Karpas-422 (cell line): ENCODE measurements at places on chromosomes 1 and 21.

DNA sequence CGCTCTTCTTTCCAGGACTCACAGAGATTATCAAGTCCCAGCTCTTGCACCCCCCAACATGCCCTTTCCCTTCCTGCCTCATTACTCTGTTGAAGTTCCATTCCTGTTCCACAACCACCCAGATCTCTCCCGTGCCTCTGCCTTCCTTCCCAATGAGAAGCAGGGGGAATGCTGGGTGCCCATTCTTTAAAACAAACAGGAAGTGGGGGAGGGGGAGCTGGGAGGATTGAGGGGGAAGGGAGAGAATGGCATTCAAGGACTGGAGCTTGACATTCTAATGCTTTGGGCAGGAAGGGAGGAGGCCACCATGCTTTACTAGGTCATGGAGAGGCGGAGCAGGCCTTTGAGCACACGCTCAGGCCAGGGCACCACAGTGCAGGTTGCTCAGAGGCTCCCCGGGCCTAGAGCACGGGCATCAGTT is 150.3 kb upstream of the IRF2BP2 start:
- DNase-seq, result no peak

GRCh38 chr1:119005724-119006405 is 17.7 kb upstream of the TBX15 start:
- DNase-seq, result no peak

DNA sequence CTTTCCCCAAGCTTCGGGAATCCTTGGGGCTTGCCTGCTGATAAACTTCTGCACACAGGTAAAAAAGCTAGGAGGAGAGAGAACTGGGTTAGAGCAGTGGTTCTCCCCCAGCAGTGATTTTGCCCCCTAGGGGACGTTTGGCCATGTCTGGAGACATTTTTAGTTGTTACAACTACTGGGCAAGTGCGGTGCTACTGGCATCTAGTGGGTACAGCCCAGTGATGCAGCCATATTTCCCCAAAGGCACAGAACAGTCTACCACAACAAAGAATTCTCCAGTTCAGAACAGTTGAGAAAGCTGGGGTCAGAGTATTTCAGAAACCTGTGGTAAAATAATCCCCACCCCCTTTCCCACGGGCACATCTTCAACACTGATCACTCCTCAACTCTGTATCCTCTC is 41.3 kb downstream of the LRRC71 start:
- peak; percentile 68 for DNase-seq

GRCh38 chr1:196114193-196114592 is 494.0 kb downstream of the KCNT2 start:
- DNase-seq, result no peak

DNA sequence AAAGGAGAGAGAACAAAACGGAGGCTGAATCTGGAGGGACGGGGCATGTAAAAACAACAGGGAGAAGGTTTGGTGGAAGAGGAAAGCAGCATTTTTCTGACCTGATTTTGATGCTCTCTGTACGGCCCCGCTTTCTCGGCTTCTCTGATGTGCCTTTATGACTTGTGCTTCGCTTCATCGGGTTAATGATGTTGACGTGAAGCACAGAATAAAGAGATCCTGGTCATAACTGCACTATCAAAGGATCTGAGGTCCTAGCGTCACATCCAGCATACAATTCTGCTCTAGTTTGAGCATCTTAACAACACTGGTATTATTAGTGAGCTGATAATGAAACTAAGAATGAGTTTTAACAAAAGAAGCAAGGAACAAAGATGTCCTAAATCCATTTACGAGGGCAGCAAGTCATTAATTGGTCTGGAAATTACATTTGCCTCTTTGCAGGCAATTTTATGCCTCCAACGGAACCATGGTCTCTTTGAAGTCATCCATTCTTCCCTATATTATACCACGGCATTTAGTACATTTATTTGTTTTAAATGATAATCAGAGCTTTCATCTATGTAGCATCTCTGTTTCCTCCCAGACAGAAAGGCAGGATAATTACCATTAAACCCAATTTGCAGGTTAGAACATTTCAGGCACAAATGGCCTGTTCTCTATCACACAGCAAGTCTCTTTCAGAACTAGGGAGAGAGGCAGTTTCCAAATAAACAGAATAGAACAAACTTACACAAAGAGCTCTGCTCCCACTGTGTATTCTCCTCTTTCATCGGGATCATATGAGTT is 45.3 kb upstream of the B3GALNT2 start:
- DNase-seq, result no peak

DNA sequence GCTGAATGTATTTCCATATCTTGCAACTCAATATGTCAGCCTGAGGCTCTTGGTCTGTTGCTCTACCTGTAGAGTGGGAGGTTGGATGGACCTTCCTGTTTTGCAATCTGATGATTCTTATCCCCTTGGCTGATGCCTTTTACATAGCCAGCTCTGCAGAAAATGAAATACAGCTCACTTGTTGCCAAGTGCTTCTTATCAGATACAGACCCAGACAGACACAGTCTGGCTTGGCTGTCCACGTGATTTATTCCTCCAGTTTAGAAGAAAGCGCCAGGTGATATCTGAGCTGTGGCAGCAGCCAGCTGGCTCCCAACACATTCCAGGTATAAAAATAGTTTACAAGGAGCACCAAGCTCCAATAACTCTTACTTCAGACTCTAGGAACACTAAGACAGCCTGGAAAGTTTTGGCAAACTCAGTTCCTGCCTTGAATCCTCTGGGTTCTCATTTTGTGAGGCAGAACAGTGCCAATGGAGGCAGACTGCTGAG is 479.2 kb upstream of the USP24 start:
- no peak for DNase-seq

GRCh38 chr21:46295996-46296752 is 10.0 kb downstream of the YBEY start:
- no peak for DNase-seq

DNA sequence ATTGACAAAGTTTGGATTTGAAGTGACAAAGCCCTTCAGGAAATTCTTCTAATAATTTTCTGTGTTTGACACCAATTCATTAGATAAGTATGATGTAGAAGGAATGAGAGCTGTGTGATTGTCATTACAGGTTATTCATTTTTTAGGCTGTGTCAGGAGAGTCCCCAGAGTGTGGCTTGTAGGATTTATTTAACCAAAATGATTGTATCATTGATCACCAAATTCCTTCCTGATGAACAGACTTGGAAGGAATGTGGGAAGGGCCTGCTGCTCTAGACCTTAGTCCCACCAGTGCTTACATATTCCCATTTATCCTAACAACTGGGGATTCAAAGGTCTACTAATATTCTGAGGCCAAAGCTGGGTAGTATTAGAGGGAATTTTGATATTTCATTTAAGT is 383.3 kb upstream of the KAZN start:
- DNase-seq, result no peak

DNA sequence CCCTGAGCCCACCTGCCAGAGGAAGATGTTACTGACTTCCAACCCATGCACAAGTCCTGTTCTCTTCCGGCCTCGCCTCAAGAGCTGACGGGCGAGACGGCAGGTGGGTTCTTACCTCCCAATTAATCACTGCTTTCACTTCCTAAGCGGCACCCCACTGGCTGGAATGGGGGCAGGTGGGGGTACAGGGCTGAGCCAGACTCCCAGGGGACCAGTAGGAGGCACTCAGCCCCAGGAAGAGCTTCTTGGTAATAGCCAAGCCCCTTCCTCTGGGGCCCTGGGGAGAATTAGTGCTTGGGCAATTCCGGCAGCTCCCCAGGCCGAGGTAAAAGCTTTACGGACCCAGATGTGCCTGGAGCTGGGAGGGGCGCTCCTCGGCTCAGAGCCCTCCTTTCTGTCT is 9.7 kb downstream of the CNTN2 start:
- DNase-seq, result no peak

GRCh38 chr1:246184503-246184902 is 322.6 kb downstream of the SMYD3 start:
- DNase-seq, result no peak

DNA sequence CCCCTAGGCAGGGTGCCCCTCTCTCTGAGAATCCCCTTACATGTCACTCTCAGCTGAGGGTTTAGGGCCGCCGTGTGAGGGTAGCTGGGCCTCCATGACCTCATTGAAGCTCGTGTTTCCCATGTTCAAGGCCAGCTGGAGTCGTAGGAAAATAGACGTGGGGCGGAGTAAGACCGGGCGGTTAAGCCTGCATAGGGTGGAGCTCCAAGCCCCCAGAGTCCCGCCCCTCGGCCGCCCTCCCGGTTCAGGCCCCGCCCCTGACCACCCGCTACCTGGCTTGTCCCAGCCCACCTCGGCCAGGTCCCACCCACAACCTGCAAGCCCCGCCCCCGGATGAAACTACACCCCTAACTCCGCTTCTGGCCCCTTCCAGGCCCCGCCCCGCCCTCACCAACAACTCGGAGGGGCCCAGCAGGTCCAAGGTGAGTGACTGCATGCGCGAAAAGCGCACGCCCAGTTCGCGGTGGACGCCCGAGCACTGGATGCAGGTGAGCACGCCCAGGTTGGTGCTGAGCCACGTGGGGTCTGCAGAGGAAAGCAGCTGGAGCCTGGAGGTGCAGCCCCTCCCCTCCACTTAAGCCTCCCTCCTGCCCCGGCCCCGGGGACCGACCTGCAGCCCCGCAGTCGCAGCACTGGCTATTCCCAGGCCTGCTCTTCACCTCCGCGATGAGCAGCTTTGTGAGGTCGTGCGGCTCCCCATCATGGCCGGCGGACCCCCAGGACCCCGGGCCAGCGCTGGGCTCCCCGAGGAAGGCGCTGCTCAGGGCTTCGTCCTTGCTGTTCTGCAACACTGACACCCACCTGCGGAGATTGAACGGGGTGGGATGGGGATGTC is 12.2 kb upstream of the TCEA3 start:
- DNase-seq, result peak; percentile 54

GRCh38 chr1:62790716-62791115 is 6.8 kb downstream of the ATG4C start:
- no peak for DNase-seq

DNA sequence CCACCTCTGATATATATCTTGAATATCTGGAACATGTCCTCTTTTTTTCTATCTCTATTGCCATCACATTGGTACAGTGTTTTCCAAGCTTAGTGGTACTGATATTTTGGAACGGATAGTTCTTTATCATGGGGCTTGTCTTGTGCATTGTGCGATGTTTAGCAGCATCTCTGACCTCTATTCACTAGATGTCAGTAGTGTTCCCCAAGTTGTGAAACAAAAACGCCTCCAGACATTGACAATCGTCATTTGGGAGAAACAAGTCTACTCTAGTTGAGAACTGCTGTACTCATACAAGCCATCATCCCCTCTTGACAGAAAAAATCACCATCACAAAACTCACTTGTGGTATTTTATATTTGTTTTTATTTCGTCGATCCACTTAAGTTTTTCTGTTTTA is 79.7 kb upstream of the CHODL start:
- no peak for DNase-seq

DNA sequence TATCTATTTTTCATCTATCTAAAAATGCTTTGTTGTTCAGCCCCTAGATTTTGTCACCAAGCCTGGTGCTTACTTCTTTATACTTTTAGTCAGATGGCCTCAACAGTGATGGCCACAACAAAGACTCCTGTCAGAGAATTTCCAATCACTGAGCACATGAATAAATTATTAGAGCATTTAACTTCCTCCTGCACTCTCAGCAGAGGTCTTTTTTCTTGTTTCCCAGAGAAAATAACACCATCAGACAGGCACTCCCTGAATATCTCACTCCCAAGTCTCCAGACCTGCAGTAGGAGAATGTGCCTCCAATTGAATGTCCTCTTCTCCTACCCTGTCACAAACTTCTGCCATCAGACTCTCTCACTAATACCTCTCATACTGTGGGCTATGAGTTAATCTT is 616.0 kb upstream of the NR5A2 start:
- DNase-seq, result no peak

- DNase-seq, result no peak
Observed at GRCh38 chr1:53401813-53402745, 57.1 kb upstream of the DMRTB1 start.

GRCh38 chr1:3774946-3775489 is 2.5 kb downstream of the SMIM1 start:
- no peak for DNase-seq

DNA sequence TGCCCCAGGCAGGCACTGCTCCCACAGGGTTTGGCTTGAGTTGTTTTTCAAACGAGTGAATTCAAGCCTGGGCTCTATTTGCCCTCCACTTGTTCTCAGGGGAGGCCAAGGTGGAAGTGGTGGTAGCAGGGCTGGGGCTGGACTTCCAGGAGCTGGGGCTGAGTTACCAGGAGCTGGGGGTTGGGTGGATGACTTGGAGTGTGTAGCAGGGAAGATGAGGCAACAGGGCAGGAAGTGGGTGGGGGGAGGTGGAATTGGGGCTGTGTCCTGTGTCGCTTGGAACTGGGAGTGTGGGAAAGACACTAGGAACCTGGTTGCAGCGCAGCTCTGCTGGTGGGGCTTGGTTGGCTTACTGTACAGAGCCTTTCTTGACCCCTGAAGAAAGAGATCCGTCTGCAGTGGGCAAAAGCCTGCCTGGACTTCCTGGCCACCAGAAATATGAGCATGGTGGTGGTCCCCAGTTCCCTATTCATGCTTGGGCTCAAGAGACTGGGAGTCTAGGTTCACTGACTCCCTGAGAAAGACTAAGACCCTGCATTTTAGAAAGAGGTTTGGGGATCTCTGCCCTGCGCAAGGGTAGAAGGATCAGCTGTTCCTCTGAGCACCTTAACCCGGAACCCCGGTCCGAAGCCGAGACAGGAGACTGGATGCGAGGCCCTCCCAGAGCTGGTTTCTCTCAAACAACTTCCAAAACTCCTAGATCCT is 3.1 kb downstream of the TFAP2E start:
- DNase-seq, result peak; percentile 41

- DNase-seq, result no peak
Observed at GRCh38 chr1:198287916-198288315, 131.1 kb downstream of the NEK7 start.

GRCh38 chr1:97088391-97088790 is 366.8 kb downstream of the PTBP2 start:
- DNase-seq, result no peak

- DNase-seq, result peak; percentile 52
Observed at GRCh38 chr1:55209247-55209646, 5.9 kb downstream of the USP24 start.

DNA sequence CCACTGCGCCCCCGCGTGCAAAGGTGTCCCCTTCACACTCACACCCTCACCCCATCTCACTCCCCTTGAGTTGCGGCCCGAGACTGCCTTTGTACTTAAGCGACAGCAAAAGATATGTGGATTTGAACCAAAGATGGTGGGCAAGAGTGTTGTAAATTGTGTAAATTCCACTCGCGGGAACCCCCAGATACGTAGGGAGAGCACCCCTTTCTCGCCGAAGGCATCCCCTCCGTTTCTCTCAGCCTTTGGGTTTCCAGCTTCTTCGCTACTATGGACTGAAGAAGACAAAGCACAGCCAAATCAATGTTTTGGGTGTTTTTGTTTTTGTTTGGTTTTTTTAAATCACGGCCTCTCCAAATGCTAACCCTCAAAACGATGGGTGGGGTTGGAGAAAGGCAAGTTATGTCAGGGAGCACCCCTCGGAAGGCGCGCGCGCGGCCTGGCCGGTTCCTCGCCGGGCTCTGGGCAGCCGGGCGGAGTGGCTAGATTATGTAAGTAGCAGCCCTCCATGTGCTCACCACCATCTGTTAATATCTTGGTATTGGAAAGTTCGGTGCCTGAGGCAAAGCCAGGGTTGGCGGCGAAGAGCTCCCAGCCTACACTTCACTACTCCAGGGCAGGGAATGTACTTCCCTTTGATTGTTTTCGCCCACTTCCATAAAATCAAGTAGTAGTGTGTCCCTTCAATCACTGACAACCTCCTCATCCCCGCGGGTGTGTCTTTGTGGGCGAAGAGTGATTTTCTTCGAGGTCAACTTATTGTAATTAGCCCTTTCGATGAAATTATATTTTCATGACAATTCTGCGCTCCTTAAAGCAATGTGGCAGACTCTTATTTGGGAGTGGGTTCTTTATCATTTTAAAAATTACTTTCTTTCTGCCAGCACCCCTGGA is 4.0 kb upstream of the PROX1 start:
- no peak for DNase-seq
